ENCODE measurements at places on chromosomes 7 and 10.

- DNase-seq = no peak
Measured at GRCh38 chr10:32190890-32191491, 134.8 kb upstream of the KIF5B start.

- DNase-seq = no peak
Measured at GRCh38 chr7:37109016-37109683, 339.5 kb downstream of the ELMO1 start.

DNA sequence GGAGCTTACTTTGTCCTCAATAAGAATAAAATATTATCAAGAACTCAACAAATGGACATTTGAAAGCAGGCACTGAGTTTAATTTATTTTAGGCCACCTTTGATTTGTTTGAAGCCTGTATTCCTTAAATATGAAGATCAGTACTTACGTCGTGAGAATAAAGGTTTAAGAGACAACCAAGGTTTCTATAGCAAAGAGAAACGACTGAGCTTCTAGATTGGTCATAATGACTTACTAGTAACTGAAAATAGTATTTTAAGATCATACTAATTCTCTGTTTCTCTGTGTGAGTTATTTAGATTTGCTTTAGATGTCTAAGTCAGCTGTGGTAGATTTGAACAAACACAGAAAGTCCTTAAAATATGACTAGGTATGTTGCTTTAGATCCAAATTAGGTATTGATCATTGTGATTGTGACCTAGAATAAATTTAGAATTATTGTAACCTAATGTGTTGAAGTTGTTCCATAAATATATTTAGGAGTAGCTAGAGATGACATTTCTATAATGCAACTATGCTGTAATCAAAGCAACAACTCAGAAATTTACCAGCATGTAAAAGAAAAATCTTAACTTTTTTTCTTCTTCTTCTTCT lies 2.4 kb upstream of the GLCCI1 start:
- DNase-seq = no peak

- no peak for DNase-seq
Measured at GRCh38 chr10:48288661-48289060, 14.2 kb upstream of the FRMPD2 start.

GRCh38 chr7:28163949-28164348 lies 16.6 kb downstream of the JAZF1 start:
- no peak for DNase-seq

GRCh38 chr7:26454180-26454579 lies 162.5 kb downstream of the SNX10 start:
- DNase-seq = no peak

DNA sequence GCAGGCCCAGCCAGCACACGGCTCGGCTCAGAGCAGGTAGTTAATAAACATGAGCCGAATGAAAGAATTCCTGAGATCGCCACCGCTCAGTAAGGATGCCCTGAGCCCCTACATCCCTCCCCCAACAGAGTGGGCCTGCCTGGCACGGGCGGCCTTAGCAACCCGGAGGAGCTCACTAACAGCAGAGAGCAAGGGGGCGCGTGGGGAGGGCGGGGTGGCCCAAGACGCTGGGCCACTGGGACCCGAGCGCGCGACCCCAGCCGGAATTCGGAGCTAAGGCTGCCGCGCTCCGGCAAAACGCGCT lies 403 bp upstream of the ENO4 start:
- no peak for DNase-seq

GRCh38 chr10:118669020-118669791 lies 73.8 kb upstream of the PRLHR start:
- DNase-seq = no peak

DNA sequence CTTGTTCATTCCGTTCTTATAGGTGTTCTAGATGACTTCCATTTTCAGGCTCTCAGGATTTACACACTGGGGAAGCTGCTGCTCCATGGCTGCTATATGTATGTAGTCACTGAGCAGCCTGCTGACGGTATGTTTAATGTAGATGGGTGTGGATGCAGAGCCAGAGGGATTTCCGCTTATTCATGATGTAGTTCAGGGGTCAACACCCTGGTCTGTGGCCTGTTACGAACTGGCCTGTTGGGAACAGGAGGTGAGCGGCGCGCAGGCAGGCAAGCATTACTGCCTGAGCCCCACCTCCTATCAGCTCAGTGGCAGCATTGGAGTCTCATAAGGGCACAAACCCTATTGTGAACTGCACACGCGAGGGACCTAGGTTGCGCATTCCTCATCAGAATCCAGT lies 33.9 kb downstream of the DNAJB6 start:
- DNase-seq = no peak

GRCh38 chr7:28617308-28617880 lies 205.1 kb downstream of the CREB5 start:
- DNase-seq = no peak

DNA sequence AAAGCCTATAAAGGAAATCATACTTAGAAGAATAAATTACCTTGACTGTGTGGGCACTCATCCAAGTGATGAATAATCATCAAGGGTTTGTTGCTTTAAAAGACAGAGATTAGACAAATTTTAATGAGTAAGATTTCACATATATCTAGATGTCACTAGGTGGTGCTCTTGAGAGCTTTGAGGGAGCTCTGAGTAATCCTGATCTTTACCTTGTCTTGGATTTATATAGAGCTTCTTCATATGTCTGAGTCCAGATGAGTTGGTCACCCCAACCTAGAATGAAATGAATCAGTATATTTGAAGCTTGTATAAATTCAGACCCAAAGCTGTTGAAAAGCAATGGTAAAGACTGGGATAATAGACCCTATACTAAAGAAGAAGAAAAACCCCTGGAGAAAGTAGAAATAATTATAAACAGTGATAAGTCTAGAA lies 3.7 kb downstream of the AGR2 start:
- DNase-seq = no peak

DNA sequence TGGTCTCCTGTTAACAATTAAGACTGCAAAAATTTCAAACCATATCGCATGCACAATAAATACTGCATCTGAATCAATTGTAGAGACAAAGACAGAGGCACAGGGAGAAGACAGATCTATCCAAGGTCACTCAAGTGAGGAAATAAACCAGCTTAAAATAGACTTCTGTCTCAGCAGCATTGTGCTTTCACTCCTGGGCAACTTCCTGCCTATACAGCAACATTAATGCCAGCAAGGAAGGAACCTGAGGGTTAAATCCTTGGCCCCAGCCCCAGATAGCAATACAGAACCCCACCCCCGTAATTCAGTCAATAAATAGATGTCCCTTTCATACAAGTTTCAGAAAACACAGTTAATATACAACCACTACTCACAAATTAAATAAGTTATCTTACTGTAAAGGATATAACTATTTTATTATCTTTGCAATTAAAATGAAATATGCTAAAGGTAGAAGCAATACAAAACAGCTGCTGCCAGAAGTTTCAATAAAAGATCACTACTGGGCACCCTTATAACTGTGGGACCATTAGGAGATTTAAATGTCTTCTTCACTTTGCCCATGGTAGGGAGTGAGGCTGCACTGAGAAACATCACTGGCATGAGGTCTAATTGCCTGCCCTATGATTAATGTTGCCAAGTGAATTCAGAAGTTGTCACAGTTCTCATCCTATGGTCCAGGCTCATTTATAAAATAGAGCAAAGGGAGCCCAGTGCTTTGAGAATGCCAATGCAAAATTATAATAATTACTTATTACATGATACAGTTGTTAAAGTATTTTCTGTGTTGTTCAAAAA lies 49.4 kb downstream of the CAV1 start:
- no peak for DNase-seq

DNA sequence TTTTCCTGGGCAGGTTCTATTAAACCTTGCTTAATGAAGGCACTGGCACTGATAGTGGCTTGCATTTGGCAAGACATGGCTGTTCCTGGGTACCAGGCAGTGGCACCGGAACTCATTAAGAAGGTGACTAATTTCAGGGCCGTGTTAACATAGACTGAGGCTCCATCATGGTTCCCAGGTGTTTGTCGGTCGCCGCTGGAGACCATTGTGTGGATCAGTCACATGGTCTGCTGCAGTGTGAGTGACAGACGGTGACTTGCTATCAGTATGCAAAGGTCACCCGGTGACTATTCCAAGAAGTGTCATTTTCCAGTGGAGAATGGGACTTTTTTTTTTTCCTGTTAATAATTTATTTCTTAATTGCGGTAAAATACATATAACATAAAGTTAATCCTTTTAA lies 106.3 kb downstream of the INSYN2A start:
- DNase-seq = no peak

- DNase-seq = no peak
Measured at GRCh38 chr7:55550010-55550663, 22.2 kb downstream of the VOPP1 start.

GRCh38 chr10:26739071-26739631 lies 41.6 kb downstream of the PDSS1 start:
- no peak for DNase-seq

- no peak for DNase-seq
Measured at GRCh38 chr7:83347945-83348444, 185.3 kb upstream of the PCLO start.

- no peak for DNase-seq
Measured at GRCh38 chr7:44673324-44673723, 66.9 kb downstream of the OGDH start.

- DNase-seq = no peak
Measured at GRCh38 chr10:78672918-78673317, 395.8 kb upstream of the ZMIZ1 start.

- no peak for DNase-seq
Measured at GRCh38 chr10:50846753-50847152, 38.7 kb downstream of the A1CF start.

- no peak for DNase-seq
Measured at GRCh38 chr10:88689366-88689765, 16.7 kb upstream of the LIPK start.

- no peak for DNase-seq
Measured at GRCh38 chr10:120161111-120161510, 268.6 kb downstream of the SEC23IP start.

DNA sequence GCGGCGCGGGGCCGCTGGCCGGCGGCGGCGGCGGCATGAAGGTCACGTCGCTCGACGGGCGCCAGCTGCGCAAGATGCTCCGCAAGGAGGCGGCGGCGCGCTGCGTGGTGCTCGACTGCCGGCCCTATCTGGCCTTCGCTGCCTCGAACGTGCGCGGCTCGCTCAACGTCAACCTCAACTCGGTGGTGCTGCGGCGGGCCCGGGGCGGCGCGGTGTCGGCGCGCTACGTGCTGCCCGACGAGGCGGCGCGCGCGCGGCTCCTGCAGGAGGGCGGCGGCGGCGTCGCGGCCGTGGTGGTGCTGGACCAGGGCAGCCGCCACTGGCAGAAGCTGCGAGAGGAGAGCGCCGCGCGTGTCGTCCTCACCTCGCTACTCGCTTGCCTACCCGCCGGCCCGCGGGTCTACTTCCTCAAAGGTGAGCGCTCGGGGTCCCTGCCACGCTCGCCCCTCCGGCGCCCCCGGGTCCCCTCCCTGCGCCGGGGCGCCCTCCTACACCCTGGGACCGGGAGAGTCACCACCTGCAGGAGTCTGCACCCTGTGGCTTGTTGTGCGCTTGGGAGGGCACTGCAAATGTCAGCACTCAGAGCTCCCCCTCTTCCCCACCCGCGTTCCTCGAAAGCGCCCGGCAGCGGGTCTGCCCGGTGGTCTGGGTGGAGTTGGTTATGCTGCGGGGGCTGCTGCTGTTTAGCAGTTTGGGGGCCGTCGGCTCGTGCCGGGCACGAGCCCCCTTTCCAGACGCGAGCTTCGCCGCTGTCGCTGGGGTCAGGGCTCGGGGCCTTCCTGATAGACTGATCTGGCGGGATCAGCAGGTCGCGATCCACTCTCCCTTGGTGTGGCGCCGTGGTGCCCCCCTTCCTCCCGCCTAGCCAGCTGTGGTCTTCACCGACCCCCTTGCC lies 627 bp downstream of the DUSP5 start:
- DNase-seq = peak; percentile 71

GRCh38 chr7:27661811-27662489 lies 733 bp downstream of the HIBADH start:
- peak; percentile 16 for DNase-seq

DNA sequence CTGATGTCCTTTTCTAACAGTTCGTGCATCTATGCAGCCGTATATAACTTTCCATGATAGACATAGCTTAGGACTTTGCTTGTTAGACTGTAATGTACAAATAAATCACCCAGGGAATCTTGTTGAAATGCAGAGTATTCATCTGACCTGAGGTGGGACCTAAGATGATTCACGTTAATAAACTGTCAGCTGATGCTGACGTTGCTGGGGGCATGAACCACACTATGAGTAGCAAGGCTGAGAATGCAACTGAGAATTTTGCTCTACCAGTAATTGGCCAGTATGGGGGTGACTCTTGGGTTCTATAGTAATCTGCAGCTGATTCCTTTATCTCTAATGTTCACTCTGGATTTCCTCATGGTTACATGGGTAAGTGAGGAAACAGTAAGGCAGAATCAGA lies 130.1 kb upstream of the MALRD1 start:
- no peak for DNase-seq

GRCh38 chr10:52639652-52640051 lies 132.9 kb downstream of the MBL2 start:
- no peak for DNase-seq

DNA sequence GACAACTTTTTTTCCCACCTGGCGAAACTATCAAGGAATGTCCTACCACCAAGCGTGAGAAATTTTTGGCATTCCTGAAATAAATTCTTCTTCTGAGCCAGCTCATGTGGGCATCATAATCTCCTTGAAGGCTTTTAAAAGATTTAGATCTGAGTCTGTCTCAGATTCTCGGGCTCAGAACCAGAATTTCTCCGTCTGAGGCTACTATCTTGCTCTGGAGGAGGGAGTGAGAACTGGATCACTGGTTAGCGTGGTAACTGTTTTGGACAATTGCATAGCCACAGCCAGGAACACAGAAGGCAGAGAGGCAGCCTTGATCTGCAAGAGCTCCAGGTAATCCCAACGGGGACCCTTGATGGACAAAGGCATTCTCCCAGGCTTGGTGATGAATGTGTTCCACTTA lies 1.0 kb upstream of the PLAC9 start:
- DNase-seq = no peak

DNA sequence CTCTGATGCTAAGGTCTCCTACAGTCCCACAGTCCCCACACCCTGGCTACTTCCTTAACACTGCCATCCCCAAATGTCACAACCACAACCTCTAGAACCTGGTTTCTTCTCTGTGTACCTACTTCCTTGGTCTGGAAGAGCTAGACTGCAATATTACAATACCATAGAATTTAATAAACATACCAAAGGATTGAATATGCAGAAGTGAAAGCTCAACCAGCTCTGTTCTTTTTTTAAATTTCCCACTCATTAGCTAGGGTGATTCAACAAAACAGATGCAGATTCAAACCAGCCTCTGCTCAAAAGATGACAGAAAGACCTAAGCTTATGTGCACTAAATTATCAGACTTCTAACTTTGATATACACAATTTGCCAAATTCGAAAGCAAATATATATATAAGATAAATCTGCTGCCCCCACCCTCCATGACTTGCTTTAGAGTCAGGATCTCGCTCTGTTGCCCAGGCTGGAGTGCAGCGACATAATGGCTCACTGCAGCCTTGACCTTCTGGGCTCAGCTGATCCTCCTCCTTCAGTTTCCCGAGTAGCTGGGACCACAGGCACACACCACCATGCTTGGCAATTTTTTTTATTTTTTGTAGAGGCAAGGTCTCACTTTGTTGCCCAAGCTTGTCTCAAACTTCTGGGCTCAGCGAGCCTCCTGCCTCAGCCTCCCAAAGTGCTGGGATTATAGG lies 212.6 kb downstream of the CHCHD3 start:
- no peak for DNase-seq
